ENCODE measurements at places on chromosomes 2 and 18. TPM values are rescaled to one million over a fixed set of nuclear protein-coding genes. Genes with fewer than 3 reads are reported as not detected.
A peak's percentile ranks its signal among the peaks of the same experiment; 100 is the strongest.

GRCh38 chr18:13392029-13392750, 173.6 kb downstream of the LDLRAD4 start:
- DNase-seq = no peak

GRCh38 chr2:238023608-238024007, 37.2 kb upstream of the SCLY start:
- no peak for DNase-seq

GRCh38 chr18:51278045-51278649, 80.7 kb upstream of the MEX3C start:
- no peak for DNase-seq

GRCh38 chr2:64655873-64656272, 2.2 kb upstream of the SERTAD2 start:
- DNase-seq = peak; percentile 11

GRCh38 chr2:127410871-127411652, 7.2 kb upstream of the PROC start:
- peak; percentile 64 for DNase-seq

DNA sequence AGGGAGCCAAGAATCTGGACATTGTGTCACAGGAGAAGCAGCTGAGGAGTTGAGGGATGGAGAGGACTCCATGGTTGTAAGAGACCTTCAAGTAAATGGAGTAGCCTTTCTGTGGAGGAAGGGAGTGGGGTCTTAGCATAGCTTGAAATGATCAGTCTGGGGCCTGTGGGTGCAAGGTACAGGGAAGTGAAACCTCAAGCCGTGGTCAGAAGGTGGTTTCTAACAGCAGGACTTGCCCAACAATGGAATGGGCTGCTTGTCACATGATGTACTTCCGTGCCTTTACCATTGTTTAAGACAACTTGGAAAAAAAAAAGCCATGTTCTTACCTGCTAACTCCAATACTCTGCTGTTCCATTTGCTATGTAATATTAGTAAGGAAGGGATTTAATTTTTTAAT, 140.7 kb downstream of the LDLRAD4 start:
- no peak for DNase-seq

GRCh38 chr18:70418546-70419311, 129.9 kb downstream of the SOCS6 start:
- peak; percentile 34 for DNase-seq

DNA sequence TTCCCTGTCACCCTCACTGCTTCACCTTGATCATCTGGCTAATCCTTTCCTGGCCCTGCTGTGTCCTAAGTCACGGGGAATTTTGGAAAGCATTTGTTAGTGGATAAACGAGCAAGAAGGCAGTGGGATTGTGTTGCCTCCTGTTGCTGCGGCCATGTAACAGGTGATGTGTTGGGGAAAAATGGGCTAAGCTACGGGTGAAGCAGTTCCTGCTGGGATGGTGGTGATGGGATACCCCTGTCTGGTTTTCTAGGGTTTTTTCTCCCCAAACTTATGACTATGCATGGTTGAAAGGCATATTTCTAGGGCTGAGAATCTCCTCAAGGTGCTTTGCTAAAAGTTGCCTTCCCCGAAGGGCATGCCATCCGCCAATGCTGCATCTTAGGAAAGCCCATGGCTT, 68.1 kb downstream of the WDSUB1 start:
- DNase-seq = no peak

DNAJC5G gene
- not detected for total RNA-seq

DUSP2 gene
- total RNA-seq = 1.0 TPM

- no peak for DNase-seq
Observed at GRCh38 chr2:127940641-127941040, 54.9 kb upstream of the AMMECR1L start.

- DNase-seq = peak; percentile 74
Observed at GRCh38 chr2:178413472-178414265, 37.3 kb downstream of the PRKRA start.

DNA sequence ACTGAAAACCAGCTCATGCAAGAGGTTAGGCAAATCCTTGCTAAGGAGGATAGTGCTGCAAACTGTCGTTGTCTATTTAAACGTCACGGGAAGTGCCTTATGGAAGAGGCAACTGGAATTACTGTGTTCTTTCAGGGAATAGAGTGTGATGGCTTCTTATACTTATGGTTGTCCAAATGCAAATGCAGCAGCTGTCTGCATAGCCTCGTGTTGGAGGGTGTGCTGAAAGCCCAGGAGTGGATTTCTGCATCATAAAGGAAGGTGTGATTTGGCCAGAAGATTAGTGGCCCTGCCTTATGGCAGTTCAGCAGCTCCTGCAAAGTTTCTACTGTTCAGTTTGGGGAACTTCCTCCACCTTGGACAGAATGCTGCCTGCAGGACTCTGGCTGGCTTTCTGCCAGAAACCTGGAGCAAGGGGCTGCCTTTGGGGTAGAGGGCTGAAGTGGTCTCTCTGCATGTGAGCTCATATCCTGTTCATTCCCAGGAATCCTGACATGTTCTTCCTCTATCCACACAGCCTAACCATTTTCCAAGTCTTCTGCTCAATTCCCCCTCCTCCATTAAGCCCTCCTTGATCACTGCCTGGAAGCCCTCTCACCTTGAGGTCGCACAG, 321.2 kb upstream of the CXCR4 start:
- no peak for DNase-seq

DNA sequence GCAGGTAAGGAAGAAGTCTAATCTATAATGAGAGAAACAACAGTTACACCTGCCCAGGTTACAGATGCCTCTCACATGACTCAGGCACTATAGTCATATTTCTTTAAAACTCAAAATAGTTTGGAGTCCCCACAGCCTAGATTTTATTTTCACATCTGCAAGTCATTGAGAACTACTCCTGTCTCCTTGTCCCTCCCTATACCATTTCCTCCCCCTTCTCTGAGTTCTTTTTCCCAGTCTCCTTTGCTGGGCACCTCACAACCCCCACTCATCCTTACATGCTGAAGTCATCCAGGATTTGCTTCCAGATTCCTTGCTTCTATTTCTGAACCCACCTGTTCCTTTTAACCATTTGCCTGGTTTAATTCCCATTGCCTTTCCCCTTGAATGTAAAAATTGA, 73.1 kb upstream of the KCNE4 start:
- DNase-seq = no peak

RETSAT gene
- total RNA-seq = 61.6 TPM

- no peak for DNase-seq
Observed at GRCh38 chr2:151009437-151010175, 252.1 kb downstream of the RBM43 start.

GRCh38 chr2:7127156-7127555, 209.9 kb downstream of the RNF144A start:
- no peak for DNase-seq

GRCh38 chr18:64714086-64714485, 565.2 kb upstream of the LINC00305 start:
- no peak for DNase-seq

ZNF892 gene
- total RNA-seq = 7.3 TPM

CBLN2 gene
- not detected for total RNA-seq

- DNase-seq = no peak
Observed at GRCh38 chr2:134080386-134081089, 173.3 kb upstream of the MGAT5 start.

GRCh38 chr2:233336541-233336940, 17.8 kb upstream of the DGKD start:
- DNase-seq = no peak

DNA sequence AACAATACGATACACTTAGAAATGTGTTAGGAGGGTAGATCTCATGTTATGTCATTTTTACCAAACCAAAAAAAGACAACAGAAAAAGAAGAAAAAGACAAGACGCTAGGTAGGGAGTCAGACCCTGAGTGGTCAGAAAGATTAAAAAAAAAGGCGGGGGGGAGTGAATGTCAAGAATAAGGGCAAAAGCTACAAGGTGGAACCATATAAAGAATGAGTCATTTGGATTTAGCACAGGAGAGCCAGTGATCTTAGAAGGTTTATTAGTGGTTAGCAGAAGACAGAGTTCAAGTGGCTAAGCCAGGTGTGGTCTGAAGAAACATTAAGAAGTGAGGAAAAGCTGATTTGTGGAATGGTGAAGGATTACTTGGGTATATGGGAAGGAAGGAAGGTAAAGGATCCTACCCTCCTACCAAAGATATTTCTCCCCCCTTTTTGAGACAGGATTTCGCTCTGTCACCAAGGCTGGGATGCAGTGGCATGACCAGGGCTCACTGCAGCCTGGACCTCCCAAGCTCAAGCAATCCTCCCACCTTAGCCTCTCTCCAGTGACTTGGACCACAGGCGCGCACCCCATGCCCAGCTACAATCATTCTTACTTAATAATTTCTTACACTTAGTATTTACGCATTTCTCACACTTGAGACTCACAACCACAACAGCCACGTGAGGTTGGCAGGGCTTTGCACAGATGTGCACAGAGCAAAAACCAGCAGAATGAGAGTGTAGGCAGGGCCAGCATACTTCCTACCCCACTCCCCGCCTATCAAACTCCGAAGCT, 2.6 kb downstream of the DSC2 start:
- no peak for DNase-seq

DNA sequence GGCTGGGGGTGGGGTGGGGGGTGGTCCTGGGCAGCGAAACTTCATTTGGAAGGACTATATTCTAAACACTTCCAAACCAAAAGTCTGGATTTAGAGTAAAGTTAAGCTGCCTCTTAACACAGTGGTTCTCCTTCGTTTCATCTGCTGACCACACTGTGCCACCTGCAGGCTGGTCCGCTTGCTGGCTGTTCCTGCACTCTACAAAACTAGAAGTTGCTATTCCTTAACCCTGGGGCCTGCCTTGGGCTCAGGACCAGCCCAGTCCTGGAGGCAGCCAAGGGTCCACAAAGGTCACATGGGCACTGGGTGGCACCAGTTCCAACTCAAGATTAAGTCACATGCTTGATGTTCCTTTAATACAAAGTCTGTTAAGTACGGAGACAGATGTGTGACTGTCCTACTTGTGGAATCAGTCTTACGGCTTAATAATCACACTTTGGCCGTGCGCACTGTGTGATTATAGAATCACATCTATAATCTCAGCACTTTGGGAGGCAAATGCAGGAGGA, 195.4 kb downstream of the FAM210A start:
- peak; percentile 61 for DNase-seq

GRCh38 chr2:74514368-74515270, at the start of gene TLX2:
Gene TLX2, plus strand, starts transcription at chr2:74514450. Its CDS starts 357 bp downstream, at chr2:74514807.
- no peak for DNase-seq

DNA sequence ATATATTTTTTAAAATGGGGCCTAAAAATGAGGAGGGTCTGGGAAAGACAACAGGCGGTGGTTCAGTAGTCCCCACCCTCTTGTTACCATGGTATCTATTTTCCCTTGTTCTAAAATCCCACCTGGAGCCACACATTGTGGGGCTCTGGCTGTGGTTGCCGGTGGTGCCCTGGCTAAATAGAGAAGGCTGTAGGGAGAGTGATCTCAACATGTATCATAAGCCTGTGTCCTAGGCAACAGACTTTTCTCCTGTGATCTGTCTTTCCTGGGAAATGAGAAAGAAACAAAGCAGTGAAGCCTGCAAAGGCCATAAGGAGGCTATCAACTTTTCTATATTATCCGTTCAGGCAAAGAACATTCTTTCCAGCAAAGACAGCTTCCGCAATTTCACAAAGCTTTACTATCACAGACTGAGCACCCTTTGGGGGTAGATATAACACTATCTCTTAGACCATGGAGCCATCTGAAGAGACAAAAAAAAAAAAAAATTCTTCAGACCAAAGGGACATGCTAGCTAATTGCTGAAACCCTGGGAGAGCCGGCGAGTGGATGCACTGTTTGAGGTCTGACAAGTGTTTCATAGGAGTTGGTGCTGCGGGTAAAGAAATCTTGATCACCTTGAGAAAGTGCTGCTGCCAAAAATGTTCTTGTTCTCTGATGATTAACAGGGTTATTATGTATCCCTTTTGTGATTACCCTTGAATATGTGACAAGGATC, 879.2 kb upstream of the DDX18 start:
- no peak for DNase-seq

GALNT3 gene
- total RNA-seq = 0.66 TPM

Data from fibroblast of lung (primary cell).